GM12878 (cell line): ENCODE measurements at places on chromosomes 12 and 14.

DNA sequence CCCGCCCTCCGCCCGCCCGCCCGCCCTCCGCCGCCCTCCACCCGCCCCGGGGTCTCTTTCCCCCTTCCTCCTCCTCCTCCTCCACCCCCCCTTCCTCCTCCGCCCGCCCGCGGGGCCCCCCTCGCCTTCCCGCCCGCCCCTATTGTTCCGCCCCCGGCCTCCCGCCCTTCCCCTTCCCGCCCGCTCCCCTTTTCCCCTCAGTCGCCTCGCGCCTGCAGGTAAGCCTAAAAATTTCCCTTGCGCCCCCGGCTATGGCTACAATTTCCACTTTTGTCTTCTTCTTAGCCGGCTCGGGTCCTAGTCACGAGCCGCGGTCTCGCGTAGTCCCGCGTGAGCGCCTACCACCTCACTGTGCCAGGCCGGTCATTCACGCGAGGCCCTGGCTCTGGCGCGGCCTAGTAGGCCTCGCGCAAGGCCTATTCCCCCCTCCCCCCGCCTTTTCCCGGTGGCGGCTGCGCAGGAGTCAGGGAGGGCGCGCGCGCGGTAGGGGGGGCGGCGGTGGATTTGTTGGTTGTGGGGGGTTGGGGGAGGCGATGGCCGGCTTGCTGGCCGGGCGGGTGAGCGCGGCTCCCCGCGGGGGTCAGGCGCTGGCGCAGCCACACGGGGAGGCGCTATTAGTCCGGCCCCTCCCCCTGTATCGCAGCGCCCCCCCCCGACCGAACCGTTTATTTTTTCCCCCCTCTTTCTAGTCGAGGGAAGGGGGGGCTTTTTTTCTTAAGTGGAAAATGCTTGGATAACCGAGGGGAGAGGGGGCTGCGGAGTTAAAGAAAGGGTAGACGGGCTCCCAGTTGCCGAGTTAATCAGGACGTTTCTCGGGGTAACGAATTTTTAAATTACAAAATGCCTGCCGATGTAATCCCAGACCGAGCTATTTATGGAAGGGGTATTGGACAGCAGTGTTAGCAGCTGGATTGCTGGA lies 516 bp downstream of the PCBP2 start:
- DNase-seq, result no peak

- DNase-seq, result no peak
These were observed 131.1 kb downstream of the PRKCH start for GRCh38 chr14:61452452-61452851.

- no peak for DNase-seq
These were observed 76.0 kb downstream of the VCPKMT start for GRCh38 chr14:50040401-50040775.

DNA sequence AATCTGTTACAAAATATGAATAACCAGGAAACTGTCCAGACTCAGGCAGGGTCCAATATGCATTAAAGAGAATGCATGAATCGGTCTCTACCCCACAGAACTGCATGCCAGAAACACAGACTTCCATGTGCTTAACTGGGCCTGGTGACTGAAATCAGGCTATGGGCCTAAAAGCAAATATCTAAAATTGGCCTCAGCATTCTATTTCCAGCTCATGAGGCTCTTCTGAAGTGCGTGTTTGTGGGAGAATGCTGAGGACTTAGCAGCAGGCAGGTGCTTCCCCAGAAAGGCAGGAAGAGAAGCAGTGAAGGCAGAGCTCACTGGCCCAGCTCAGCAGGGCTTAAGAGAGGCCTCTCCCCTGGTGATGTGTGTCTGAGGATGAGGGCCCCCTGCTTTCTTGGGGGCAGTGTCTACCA lies 48.5 kb downstream of the ADGRD1 start:
- DNase-seq, result peak; percentile 60

DNA sequence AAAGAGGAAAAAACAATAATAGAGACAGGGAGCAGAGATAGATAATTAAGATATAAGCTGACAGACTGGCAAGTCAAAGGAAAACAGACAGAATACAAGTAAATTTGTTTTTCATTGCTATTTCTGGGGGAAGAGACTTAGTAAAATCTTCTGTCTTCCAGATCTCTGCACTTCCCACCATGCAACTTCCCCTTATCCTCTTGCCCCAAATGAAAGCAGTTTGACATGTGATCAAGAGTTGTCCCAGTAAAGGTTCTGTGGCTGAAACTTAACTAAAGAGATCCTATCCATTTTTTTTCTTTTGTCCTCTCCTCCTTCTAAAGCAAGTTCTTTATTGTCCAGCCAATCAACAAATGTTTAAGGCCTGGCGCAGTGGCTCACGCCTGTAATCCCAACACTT lies 1.5 kb upstream of the MLF2 start:
- no peak for DNase-seq

DNA sequence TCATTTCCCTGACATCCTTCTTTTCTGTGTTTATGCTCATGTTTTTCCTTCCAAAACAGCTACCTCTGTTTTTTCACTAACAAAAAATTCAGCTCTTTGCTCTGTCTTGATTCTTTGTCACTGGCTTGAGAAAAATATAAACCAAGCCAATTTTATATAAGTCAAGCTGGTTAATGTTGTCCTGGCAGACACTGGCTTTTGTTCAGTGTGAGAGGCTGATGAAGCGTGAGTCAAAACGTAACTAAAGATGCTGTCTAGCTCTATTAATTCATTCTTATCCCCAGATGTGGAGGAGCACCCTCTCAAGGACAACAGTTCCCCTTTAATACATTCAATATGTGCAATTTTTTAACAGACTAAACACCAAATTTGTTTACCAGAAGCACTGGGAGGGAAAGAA lies 15.8 kb downstream of the TSPAN8 start:
- no peak for DNase-seq

DNA sequence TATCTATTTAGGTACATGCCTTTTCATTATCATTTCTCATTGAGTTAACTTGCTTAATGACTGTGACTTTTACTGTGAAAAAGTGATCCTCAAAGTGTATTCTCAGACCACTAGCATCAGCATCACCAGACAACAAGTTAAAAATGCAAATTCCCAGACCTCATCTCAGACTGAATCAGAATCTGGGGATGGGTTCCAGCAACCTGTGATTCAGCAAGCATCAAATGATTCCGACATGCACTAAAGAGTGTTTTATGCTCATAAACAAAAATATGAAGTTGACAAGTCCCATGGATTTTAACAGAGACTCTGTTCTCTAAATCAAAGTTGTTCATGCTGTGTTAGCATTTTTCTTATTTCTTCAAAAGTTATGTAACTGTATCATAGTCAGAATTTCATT lies 130.6 kb downstream of the BCAT1 start:
- DNase-seq, result no peak

DNA sequence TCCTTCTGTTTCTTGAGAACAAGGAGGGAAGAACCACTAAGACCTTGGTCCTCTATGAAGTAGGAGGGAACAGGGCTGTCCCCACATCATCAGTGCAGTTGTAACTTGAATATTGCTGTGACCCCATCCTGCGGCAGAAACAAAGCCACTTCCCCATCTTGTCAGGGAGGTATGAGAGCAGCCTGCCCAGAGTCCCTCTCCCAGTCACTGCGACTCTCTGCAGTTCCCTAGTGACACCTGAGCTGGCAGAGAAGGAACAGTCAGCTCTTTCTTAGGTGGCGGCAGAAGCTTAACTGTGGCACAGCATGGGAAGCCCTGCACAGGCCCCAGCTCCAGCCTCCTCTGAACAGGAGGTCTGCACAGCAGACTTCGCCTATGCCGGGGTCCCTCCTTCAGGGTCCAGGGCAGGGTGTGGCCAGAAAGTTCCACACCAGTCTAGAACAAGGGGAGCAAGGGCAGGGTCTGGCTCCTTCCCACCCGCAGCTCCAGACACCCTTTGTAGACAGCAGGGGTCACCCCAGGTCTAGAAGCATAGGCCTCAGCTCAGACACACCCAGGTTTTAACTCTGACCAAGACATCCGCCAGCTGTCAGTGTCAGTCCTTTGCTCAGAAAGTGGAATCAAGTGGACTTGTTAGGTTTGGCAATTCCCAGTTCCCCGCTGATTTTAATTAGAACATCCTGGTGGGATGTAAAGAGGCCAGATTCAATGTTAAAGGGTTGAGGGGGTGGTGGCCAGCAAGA lies 36.8 kb downstream of the DEGS2 start:
- DNase-seq, result no peak

DNA sequence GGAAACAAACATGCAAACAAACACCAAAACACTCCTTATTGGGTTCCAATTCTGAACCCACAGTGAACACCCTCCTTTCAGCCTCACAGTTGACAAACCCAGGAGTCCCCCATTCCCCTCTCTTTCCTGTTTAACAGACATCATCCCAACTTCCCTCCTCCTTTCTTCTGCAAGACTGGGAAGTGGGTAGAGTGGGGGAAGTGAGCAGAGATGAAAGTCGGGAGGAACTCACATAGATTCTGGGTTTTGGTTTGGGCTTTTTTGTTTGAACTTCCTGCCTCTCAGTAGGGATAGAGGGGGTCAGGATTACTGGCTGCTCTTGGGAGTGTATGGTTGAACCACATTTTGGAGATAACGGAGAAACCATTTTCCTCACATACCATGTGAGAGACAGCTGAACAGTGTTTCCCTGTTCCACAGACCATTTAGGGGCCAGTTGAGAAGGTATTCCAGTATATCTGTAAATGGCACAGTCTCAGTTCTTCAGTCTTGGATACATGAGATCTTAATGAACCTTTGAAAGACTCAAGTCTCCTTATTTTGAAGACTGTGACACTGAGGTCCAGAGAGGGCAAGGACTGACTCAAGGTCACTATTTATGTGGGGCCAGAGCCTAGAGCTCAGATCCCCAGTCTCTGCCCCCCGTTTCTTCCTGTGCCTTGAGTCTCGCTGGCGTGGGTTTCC lies 3.9 kb upstream of the GPR84 start:
- no peak for DNase-seq

DNA sequence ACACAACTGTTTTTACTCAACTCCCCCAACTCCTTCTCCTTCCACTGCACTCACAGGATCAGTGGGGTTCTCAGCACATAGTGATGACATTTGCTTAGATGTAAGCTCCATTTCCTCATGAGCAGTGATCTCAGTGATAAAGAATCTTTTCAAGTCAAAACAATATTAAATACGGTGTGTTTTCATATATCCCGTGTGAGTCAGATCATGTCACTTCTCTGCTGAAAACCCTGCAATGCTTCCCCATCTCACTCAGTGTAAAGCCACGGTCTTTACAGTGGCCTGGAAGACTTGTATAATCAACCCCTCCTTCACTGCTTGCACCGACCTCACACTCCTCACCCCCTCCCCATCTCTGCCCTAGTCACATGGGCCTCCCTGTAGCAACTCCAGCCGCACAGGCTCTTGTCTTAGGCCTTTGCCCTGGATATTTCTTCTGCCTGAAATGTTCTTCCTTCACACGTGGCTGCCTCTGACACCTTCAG lies 149.7 kb upstream of the ARHGAP5 start:
- no peak for DNase-seq
